ENCODE measurements at places on chromosomes 11 and 22.

GRCh38 chr22:43002202-43002586, 12.8 kb downstream of the PACSIN2 start:
- no peak for DNase-seq

- no peak for DNase-seq
Observed at GRCh38 chr22:49933236-49934159, 15.1 kb downstream of the CRELD2 start.

GRCh38 chr22:37746366-37747079, 49.7 kb downstream of the TRIOBP start:
- DNase-seq: peak; percentile 3

GRCh38 chr11:39541945-39542351, 1917.5 kb downstream of the LRRC4C start:
- no peak for DNase-seq

GRCh38 chr22:30078320-30079311, 1.6 kb upstream of the HORMAD2 start:
- DNase-seq: no peak

DNA sequence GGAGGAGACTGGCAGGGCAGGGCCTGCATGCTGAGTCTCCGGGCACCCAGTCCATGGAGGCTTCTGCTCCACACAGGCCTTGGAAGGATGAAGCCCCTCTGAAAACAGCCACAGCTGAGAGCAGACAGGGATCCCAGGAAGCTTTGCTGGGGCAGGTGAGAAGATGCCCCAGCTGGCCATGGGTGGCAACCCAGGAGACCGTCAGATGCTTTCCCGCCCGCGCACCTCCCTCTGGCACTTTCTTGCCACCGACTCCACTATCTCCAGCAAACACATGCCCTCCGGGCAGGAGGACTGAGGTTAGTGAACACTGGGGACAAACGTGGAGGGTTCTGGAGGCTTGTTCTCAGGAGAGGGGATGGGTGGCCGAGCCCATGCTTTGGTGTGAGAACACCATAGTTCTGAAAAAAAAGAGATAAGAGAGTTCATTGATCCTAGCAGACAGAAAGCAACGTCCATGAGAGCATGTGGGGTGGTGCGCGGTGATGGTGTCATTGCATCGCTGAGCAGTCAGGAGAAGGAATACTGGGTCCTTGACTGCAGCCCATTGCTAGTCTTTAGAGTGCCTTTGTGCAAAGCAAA, 2.3 kb downstream of the C1QTNF6 start:
- no peak for DNase-seq

GRCh38 chr11:95108671-95109551, 19.3 kb downstream of the ENDOD1 start:
- no peak for DNase-seq

DNA sequence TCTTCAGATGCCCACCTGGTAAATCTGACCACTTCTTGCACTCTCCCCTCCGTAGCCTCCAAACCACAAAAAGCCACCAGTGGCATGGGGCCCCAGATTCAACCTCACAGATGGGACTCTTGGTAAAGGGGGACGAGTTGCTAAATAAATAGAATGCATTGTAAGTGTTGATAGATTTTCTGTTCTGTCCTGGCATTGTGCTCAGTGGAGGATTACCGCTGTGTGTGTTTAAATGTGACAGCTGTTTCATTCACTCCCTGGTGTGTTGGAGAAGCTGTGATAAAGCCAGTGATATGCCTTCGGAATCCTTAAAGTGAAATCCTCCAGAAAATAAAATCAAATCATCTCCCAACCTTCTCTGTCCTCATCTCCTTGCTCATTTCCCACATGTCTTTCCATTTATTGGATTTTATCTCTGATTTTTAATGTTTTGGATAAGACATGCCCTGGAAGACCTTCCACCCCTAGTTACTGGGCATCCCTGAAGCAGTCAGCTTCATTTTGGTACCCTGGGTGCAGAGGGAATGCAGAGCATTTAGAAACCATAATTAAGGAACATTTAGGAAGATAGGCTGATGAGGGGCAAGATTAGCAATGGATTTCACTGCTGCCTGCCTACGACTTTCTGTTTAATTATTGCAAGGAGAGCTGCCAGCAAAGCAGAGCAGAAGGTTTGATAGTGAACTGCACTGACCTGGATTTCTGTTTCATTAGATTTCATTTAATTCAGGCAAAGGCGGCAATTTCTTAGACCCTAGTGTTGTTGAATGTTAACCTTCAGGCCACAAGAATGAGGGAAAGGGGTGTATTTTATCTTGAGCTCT, 460.9 kb upstream of the KIRREL3 start:
- DNase-seq: no peak

GRCh38 chr22:47379037-47379436, 616.6 kb downstream of the TBC1D22A start:
- no peak for DNase-seq

GRCh38 chr11:71310184-71310583, 57.8 kb upstream of the SHANK2 start:
- no peak for DNase-seq

GRCh38 chr22:31861226-31861840, 83.0 kb upstream of the YWHAH start:
- no peak for DNase-seq

DNA sequence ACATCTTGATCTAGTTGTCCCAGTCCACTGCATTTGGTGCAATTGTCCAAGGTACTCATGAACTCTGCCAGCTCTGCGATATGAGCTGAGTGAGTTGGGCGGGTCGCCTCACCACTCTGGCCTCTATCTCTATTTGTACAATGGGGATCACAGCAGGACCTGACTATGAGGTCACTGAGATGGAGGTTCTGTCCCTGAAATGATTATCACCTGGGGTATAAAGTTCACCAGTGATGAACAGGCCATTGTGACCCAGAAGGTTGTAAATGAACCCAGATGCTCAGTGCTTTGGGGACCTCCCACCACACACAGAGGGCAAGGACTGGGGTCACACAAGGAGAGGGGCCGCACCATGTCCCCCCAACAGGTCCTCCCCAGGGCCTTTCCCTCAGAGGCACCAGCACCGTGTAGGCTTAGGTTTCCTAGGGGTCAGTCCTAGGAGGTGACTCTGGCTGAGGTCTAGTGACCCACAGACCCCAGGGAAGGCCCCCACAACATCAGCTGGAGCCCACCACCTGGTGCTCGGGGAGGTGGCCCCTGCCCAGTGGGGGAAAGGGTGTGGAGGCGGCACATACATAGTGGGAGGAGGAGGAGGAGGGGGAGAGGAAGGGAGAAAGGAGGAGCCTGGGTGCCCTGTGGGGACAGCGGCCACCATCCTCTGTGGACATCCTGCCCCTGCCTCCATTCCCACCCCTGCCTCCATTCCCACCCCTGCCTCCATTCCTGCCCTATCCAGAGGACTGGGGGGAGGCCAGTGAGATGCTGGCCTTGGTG, 25.0 kb upstream of the IGLL1 start:
- DNase-seq: no peak

- no peak for DNase-seq
Observed at GRCh38 chr11:77819921-77820564, 479 bp downstream of the RSF1 start.

GRCh38 chr22:25406510-25407210, 157.8 kb upstream of the GRK3 start:
- DNase-seq: no peak

GRCh38 chr11:129985823-129986222, 16.8 kb downstream of the PRDM10 start:
- no peak for DNase-seq

DNA sequence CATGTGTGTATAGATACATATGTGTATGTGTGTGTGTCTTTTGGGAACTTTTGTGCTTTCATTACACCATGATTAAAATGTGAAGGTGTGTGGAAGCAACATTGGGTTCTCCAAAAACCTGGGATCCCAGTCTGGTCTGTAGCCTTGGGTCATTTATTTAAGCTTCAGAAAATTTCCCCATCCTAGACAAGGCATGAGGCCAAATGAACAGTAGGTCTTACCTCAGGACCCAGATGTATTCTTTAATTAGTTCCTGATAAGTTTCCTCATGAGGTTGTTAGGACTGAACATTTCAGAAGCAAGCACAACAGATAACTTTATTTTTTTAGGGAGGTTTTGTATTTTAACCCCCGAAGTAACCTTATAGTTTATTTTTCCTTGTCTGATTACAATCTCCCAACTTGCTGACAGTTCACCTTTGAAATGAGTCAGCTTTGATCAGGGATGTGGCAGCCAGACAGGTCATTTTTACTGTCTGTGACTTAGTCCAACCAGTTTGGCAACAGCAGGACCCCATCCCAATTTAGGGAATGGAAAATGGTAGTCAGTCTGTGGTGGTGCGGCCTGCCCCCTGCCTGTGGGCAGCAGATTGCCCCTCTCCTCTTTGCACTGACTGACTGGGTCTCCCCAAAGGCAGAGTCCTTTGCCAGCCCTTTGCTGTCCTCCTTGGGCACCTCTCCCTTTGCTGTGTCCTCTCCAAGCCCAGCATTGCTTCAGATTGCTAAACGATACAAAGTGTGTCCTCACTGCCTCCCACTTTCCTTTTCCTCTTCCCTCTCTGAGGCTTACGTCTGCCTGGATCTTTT, 88.3 kb downstream of the NAV2 start:
- DNase-seq: no peak

GRCh38 chr11:45812581-45813548, 7.9 kb downstream of the SLC35C1 start:
- no peak for DNase-seq

GRCh38 chr11:47234669-47235100, 13.9 kb downstream of the ACP2 start:
- peak; percentile 11 for DNase-seq

DNA sequence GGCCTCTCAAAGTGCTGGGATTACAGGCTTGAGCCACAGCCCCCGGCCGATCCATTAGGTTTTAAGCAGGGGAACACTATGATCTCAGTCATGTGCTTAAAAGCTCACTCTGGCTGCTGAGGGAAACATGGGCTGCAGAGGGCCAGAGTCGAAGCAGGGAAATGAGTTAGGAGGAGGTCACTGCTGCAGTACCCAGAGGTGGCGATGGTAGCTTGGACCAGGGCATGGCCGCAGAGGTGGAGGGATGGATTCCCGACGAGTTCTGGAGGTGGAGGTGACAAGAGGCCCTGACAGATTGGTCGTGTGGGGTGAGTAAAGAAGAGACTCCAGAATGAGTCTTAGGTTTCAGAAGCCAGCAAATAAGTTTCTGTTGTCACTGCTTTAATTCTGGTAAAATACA, 54.4 kb upstream of the INCENP start:
- DNase-seq: no peak
